ENCODE measurements at places on chromosomes 16 and 17.

DNA sequence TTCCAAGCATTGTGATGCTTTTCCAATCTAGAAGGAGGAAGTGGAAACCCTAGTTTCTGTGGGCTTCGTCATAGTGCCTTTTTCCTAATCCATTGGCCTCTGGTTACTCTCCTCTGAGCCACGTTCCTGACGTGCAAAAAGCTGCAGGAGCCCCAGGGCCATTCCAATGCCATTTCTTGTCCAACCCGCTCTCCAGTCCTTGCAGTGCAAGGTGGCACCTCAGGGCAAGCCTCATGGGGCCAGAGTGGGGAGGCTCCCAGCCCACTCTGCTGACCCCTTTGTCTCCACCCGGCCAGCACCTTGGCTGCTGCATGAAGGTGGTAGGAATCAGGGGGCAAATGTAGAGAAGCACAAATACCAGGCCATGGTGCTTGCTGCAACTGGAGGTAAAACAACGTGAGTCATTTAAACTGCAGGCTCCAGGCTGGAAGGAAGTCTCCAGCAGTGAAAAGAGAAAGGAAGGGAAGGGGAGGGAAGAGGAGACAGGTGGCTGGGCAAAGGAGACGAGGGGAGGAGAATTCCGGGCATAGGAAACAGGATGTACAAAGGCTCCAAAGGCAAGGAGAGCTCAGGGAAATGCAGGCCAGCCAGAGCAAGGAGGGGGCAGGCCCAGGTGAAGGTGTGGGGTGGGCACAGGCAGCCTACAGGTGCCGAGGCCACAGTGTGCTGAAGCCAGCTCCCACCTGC is 168.2 kb upstream of the TNRC6C start:
- DNase-seq = no peak

DNA sequence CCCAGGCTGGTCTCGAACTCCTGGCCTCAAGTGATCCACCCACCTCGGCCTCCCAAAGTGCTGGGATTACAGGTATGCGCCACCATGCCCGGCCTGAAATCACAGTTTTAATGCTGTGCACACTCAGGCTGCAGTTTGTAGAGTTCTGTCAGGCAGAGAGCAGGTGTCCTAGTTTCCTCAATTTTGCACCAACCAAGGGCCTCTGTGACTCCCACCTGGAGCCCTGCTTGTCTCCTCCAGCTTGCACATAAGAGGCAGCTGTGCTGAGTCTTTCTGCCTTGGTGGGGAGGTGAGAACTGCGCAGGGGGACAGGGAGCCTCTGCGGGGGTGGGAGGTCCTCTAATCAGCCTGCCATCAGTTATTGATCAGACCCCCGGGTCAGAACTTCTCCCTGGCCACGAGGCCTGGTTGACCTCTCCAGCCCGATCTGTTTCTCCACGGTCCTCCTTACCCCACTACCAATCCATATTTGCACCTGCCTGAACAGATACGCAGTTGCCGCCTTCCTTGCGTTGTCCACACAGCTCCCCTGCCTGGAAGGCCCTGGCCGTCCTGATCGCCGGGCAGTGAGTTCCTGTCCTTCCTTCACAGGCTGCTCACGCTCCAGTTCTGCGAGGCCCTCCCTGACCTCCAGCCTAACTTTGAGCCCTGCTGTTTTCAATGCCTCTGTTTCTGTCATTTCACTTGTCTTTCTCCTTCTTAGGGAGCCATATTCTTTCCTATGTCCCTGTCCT is 48.1 kb upstream of the SIAH1 start:
- DNase-seq = no peak

- DNase-seq = no peak
Observed at GRCh38 chr16:69036399-69037091, 68.9 kb upstream of the HAS3 start.

- DNase-seq = no peak
Observed at GRCh38 chr16:59328961-59329360, 594.8 kb upstream of the GOT2 start.

- DNase-seq = no peak
Observed at GRCh38 chr17:41588126-41588810, 1.6 kb upstream of the KRT14 start.

DNA sequence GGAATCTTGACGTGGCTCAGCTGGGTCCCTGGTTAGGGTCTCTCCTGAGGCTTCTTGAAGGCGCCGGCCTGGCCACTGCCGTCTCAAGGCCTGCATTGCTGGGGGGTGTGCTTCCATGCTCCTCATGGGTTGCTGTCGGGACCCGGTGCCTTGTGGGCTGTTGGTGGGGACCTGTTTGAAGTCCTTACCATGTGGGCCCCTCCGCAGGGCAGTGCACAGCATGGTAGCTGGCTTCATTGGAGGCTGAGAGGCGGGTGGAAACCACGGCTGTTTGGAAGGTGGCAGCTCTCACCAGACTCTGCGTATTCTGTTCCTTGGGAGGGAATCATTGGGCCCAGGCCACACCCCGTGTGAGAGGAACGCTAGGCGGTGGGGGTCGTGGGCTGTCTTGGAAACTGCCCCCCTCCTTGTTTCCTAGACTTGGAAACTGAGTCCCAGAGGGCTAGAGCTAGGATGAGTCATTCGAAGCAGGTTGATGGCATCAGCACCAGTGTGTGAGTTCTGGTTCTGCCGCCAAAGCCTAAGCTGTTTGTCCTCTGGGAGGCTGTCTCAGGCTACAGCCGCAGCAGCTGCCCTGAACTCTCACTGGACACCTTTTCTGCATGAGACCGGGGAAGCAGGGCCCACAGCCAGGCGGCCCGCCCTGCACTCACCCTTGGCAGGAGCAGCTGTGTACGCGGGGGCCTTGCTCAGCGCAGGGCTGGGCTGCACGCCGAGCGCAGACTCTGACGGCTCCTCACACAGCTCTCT is 35.2 kb downstream of the ZNF750 start:
- no peak for DNase-seq

DNA sequence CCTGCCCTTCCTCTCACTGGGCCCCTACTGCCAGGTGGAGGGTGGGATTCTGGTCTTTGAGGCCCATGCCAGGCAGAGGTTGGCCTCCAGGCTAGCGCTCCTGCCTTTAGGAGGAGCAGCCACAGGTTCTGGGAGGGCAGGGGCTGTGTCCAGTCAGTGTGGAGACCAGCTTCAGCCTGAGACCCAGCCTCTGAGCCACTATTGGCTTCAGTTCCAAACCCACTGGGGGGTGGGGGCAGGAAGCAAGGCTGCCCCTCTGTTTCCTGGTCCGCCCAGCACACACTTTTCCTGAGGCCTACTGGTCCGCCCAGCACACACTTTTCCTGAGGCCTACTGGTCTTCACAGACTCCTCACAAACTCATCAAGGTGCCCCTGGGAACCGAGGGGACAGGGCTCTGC is 16.4 kb downstream of the SLC5A10 start:
- no peak for DNase-seq

DNA sequence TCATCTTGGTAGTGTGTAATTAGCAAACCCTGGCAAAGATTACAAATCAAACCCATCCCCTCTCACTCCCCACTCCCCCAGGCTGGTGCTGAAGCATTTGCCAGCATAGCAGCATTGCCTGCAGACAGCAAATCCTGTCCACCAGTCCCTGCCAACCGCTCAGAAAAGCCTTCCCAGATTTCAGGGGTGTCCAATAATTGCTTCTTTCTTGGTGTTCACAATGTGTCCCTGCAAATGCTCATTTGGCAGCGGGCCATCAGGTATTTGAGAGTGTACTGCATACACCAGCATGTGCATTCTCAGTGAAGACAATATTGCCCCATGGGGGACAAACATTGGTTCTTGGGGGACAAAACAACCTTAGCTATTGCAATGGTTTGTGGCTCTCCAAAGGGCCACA is 28.2 kb downstream of the ORC6 start:
- no peak for DNase-seq

DNA sequence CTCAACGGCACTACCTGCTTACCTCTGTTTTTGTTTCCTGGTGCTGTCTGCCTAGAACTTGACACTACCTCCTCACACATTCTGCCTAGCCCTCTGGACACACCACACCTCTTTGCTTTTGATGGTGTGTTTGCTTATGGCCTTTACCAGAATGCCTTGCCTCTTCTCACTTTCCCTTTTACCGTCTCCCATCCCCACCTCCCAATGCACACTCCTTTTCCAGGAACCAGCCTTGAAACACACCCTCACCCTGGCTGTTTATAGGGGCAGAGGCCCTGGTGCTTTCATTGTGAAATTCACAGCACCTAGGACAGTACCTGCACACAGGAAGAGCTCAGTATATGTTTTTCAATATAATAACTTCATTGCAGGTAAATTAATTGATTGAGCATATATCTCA is 56.2 kb downstream of the MAP2K6 start:
- DNase-seq = no peak

DNA sequence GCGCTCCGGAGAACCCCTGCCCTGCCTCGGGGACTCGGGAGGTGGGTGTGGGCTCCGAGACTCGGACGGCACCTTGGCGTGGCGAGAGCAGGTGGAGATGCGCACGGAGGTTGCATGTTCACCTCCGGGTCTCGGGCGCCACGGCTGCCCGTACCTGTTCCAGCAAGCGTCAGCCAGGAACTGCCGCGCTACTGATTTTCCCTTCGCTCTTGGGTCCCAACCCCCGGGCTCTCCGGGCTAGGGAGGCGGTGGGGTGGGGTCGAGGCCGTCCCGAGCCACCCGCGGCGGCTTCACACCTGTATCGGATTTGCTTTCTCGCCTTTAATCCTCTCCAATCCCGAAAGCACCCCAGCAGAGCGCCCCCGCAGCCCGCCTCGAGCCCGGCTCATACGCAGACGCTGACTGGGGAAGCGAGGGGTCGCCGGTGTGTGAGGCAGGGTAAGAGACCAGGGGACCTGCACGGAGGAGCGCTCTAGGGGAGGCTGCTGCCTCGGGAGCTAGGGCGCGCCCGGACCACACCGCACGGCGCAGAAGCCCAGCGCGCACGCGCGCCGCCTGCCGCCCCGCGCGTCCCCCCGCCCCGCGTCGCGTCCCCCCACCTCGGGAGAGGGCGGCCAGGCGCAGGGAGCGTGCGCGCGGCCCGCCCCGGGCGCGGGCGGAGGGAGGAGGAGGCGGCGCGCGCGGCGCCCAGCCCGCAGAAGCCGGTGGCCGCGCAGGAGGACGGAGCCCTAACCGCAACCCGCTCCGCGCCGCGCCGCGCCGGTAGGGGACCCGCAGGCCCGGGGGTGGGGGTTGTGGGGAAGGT is at the start of gene DUSP14:
Gene DUSP14 (plus strand): TSS at position 695 of the 805 bp plus-strand sequence. CDS start 22,382 bp downstream, outside the sequence.
- DNase-seq = peak; percentile 69

DNA sequence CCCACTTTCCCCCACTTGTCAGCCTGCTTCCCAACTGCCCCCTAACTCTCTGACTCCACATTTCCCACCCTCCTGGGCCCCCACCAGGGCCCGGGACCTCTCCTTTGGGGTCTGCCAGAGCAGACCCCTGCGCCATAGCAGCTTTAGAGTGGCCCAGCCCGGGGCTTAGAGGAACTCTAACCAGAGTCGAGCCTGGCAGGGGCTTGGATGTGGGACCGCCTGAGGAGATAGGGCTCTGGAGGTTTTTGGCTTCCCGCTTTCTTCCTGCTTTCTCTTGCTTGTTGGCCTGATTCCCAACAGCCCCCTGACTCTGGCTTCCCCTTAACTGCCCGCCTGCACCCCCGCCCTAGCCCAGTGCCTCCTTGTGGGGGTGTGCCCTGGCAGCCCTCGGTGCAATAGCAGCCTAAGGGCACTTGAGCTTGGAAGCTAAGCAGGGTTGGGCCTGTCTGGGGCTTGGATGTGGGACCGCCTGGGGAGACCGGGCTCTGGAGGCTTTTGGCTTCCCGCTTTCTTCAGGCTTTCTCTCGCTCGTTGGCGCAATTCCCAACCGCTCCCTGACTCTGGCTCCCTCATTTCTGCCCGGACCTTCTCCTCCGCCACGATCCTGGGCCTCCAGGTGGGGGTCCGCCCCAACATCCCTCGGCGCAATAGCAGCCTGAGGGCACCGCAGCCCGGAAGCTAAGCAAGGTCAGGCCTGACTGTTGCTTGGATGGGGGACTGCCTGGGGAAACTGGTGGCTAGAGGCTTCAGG is 2292.0 kb downstream of the TP53TG3F start:
- DNase-seq = no peak

- DNase-seq = no peak
Observed at GRCh38 chr17:80621997-80622357, 77.3 kb downstream of the RPTOR start.

- no peak for DNase-seq
Observed at GRCh38 chr16:2950773-2951172, 13.3 kb upstream of the KREMEN2 start.

DNA sequence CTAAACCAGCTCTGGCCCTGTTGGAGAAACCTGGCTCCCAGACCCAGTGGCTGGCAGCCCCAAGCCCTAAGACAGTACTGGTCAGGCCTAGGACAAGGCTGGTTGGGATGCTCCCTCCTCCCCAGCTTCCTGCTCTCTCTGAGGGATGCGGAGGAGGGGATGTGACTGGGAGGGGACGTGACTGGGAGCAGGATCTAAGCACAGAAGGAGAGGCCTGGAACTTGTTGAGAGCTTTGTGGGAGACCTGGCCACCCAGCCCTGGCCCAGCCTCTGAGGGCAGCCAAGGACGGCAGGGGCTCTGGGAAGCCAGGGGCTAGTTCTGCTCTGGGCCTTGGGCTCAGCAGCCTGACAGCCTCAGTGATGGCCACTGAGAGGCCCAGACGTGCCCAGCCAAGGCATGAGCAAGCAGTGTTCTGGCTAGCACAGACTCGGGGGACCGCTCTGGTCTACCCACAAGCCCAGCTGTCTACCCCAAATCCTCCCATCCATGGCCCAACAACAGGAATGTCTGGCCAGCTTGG is 22.8 kb downstream of the ATP6V0D1 start:
- DNase-seq = no peak

DNA sequence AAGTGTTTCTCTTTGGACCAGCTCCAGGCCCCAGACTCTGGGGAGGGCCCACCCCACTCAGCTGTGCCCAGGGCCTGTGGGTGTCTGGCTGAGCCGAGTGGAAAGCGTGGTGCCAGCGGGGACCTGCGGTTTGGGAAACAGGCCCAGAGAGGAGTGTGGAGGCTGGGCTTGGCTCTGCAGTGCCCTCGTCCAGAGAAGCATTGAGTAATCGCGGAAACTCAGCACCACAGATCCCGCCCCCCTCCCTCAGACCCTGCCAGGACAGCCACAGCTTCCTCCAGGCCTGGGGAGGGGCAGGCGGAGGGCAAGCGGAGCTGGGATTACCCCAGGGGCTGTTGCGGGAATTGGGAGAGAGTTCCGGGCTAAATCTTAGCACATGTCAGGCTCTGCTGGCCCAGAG is 14.6 kb upstream of the PITPNA start:
- no peak for DNase-seq

GRCh38 chr17:12591021-12591735 is 74.5 kb upstream of the MYOCD start:
- DNase-seq = no peak

DNA sequence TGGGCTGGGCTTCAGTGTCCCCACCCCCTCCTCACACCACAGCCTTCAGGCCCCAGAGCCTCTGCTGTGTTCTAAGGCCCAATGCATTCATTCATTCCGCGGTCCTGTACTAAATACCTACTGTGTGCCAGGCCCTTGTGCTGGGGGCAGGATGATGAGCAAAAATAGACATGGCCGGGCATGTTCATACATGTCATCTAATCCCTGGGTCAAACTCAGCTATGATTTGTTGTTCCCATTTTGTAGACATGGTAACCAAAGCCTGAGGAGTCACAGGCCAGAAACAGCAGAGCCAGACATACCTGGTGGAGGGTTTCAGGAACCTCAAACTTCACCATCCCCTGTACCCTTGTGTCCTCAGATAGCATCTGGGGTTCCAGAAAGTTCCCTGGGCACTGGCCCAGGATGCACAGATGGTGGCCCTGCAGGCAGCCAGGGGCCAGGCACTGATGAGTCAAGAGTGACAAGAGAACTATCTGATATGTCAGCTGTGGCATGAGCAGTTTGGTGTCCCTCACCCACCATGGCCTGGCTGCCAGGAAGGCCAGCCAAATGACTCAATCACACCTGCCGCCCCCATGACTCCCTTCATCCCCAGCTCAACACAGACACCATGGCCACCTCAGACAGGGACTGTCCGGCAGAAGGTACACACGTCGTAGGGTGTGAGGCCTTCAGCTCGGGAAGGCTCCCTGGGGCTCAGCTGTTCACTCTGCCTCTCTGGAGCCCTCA is 2.7 kb upstream of the RRAD start:
- DNase-seq = no peak

Data from activated CD8-positive, alpha-beta memory T cell treated with anti-CD3 and anti-CD28 coated beads for 48 hours (primary cell).